ENCODE measurements at places on chromosomes 2 and 18.

GRCh38 chr2:235421618-235422017, 72.2 kb upstream of the AGAP1 start:
- DNase-seq: no peak

DNA sequence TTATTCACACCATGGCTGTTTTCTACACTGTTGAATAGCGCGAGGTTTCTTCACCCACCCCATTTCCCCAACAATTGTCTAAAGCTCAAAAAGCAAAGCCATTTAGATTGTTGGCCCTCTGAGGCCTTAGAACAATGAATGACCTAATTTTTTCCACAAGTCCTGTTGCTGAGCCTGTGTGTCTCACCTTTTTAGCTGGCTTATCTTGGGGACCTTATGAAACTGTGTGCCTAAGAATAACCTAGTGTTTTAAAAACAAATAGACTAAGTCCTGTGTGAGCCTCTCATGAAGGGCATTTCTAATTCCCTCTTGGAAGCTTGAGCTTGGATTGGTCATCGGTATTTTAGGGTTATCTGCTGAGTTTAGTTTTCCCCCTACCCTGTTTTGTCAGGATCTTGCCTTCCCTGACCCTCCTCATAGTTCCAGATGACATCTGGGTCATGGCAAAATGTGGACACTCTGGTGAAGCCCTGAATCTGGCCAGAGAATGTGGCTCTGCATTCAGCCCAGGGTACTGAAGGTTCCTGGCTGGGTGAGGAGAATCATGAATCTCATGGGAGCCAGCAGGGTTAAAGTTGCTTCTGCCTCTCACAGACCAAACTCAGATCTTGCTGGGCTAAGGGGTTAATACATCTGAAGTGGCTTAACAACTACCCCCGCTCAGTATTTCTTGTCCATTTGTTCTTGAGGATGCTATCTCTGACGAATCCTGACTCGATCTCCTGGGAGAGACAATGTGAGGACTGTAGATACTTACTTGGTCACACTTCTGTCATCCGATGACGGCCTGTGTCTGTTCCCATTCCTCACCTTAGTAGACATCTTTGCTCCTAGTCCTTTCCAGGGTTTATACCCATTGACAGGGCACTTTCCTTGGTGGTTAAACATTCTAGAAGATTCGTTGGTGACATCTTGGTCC, 104.2 kb upstream of the MAP4K3 start:
- no peak for DNase-seq

DNA sequence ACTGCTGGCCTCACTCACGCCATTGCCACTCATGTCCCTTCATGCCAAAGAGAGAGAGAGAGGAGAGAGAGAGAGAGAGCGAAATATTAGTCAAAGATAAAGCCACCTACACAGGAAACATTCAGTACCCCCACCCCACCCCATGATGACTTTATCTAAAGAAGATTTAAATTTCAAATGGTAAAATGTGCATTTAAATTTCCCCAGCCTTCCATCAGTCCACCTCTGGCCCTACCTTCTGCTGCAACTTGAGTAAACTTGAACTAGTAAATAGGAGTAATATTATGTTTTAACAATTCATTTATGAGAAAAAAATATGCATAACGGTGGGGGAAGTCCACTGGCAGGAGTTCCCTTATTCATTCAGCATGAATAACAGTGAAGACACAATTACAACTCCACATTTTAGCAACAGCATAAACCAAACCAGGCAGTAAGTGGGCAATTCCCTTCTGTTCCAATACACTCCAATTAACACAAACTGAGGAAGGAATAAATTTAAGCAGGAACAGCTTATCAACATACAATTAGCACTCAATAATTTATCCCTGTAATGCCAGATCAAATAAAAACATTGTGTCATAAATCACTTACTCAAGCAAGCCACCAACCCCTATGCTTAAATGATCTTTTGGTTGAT, 264.2 kb downstream of the LNPK start:
- DNase-seq: no peak

DNA sequence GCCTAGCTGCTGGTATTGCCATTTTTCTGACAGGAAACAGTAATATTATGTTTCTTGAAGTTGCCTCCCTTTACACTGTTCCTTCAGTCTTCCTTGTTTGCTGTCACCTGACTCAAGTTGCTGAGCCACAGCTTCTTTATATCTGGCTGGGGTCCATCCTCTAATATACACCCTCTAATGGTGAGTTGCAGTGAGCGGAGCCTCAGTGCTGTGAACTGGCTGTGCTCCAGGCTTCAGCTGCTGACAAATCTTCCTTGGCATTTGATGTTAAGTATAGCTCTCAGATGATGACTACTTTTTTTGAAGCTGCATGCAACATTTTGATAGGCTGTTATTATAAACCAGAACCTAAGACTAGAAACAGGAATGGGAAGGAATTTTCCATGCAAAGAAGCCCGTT, 366.7 kb downstream of the NUP35 start:
- no peak for DNase-seq

DNA sequence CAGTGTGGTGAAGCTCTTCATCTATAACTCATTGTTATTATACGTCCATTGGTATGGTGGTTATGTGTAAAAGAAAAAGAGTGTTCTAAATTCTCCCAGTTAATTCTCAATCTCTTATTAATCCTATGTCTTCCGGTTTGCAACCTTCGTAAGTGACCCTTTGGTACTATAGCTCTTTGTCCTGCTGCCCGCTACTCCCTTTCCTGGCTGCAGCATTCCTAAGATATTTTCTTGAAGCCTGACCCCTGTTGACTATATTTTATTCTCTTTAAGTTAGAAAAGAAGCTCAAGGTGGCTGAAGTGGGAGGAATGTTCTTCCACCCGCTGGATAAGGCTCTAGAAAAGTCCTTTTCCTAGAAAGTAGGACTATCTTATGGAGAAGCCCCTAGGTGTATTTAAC, 684.8 kb downstream of the SOCS6 start:
- DNase-seq: no peak

DNA sequence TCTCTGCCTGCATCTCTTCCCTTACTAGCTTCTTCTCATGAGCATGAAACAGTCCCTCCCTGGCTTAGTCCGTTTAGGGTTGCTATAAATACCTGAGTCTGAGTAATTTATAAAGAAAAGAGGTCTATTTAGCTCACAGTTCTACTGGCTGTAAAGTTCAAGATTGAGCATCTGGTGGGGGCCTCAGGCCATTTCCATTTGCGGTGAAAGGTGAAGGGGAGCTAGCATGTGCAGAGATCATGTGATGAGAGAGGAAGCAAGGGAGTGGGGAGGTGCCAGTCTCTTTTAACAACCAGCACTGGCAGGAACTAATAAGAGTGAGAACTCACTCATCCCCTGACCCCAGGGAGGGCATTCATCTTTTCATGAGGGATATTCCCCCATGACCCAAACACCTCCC, 26.8 kb downstream of the RHBDD1 start:
- DNase-seq: no peak

DNA sequence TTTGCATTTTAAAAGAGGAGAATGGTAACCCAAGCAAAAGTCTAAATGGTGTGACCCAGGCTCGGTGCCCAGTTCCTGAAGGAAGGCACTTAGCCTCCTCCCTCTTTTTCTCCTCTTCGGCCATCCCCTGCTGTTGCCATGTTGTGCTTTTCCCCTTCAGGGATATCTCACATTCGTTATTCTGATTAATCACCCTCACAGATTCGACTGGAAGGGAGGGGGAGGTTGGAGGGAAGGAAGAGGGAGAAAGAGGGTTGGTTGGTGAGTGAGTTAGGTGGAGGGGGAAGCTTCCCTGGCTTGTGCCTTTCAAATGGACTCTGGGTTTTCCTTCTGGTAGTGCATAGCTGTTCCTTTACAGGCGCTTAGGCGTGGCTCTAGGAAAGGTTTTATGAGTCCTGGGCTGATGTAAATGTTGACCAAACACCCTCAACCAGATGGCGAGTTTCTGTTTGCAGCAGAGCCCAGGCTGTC, 39.0 kb upstream of the LYPD6B start:
- DNase-seq: no peak

DNA sequence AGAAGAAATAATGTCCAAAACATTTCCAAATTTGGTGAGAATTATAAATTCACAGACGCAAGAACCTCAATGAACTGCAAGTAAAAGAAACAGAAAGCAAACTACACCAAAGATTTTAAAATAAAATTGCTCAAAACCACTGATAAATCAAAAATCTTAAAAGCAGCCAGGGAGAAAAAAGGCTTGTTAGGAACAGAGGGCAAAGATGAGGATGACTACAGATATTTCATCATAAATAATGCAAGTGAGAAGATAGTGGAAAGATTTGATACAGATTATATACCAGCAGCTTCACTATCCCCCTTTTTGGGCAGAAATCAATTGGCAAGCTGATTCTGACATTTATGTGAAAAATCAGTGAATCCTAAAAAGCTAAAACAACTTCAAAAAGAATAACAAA, 10.3 kb upstream of the ASXL3 start:
- DNase-seq: no peak

DNA sequence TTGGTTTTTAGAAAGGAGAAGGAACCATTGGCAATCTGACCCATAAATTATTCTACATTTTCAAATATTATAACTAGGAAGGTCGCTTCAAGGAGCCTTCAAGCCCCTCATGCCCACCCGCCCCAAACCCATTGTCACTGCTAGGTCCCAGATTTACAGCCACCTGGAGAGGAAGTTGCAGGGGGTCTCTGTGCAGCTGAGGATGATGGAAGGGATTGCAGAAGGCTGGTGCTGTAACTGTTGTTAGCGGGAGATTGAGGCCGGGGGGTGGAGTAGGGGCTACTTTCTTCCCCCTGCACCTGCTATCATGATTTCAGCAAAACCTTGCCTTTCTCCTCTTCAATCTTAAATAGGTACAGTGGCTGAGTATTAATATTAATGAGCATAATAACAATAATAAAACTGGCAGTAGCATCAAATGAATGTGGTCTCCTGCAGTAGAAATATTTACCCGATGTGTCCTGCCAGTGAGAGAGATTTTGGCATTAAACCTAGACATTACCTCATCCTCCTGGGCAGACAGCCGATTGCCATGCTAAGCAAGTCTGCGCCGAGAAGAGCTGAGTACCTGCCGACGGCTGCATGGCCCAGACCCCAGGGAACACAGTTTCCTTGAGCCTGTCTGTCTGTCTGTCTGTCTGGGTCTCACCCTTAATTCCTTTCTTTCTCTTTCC, 225.4 kb downstream of the FAM210A start:
- peak; percentile 27 for DNase-seq

GRCh38 chr2:40395169-40396073, 56.5 kb downstream of the SLC8A1 start:
- DNase-seq: no peak

DNA sequence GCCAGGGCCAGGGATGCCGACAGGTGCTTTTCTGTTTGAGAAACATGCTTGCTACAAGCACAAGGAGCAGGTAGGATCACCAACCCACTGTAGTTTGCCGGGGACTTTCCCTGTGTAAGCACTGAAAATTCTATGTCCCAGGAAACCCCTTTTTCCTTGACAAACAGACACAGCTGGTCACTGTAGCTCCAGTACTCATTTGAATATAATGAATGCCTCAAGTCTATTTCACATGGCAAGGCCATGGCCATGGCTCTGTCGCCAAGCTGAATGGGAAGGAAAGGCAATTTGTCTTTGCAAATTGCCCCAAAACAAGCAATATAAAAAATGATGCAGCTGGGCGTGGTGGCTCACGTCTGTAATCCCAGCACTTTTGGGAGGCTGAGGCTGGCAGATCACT, 49.6 kb upstream of the IGFBP2 start:
- DNase-seq: no peak

- no peak for DNase-seq
These were observed 999.7 kb upstream of the LRRTM1 start for GRCh38 chr2:81304154-81304830.

GRCh38 chr2:15449556-15450236, 111.4 kb downstream of the NBAS start:
- DNase-seq: no peak

GRCh38 chr2:127174136-127174535, 46.0 kb downstream of the CYP27C1 start:
- DNase-seq: peak; percentile 59

- no peak for DNase-seq
These were observed 255.0 kb downstream of the ICOS start for GRCh38 chr2:204191574-204191973.

GRCh38 chr18:63216516-63217311, 102.9 kb downstream of the BCL2 start:
- DNase-seq: no peak

- DNase-seq: peak; percentile 10
These were observed 48.5 kb downstream of the C2orf74 start for GRCh38 chr2:61210332-61210981.

GRCh38 chr2:157061799-157062198, 195.7 kb upstream of the GALNT5 start:
- DNase-seq: no peak

DNA sequence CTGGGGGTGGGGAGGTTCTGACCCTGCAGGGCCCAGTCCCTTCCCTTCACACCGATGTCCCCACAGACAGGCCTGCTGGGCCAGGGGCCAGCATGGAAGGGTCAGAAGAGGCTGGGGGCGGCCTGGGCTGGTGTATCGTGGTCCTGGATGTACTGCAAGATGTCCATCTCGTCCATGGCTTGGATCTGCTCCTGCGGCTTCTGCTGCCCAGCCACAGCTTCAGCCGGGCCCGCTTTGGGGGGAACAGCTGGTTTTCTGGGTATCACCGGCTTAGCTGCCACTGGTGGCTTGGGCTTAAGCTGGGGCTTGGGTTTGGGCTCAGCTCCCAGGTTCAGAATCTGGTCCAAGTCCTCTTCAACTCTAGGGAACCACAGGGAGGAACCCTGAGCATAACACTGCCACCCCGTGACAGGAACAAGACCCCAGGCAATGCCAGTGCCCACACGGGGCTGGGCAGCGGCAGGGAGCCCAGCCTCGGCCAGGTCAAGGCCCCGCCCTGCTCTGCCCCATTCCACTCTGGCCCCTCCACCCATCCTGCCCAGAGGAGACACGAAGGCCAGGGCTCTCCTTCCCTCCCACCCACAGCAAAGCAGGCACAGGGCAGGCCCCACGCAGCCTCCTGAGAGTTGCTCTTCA, 31.9 kb downstream of the HS1BP3 start:
- DNase-seq: no peak

GRCh38 chr18:74456349-74457042, 612 bp downstream of the DIPK1C start:
- no peak for DNase-seq

GRCh38 chr2:121682396-121683298, 33.4 kb upstream of the CLASP1 start:
- DNase-seq: no peak

All from HTR-8/SVneo (cell line).